ENCODE measurements at places on chromosomes 3 and 15. TPM values are rescaled to one million over a fixed set of nuclear protein-coding genes. Genes with fewer than 3 reads are reported as not detected.

- peak; percentile 41 for DNase-seq
Observed at GRCh38 chr3:124780761-124781475, 50.7 kb downstream of the UMPS start.

DNA sequence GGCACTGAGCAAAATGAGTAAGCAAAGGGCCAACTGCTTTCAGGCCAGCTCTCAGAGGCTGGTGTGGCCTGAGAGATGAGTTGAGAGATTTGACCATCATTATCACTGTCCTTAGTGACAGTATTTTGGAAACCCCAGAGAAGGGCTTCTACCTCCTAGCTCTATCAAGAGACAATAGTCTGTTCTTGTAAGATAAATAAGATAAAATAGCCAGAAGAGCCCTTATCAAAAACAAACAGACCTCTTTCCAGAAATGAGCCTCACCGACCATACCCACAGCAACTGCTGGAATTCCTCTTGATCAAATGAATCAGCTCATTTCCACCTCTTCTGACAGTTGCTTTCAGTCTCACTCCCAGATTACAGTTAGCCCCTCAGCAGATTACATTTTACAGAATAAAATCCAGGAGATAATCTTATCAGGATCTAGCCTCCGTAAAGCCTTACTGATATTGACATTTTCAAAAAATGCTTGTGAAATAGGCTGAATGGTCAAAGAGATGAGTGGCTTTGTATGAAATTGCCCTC, 4.5 kb downstream of the HDC start:
- no peak for DNase-seq

DNA sequence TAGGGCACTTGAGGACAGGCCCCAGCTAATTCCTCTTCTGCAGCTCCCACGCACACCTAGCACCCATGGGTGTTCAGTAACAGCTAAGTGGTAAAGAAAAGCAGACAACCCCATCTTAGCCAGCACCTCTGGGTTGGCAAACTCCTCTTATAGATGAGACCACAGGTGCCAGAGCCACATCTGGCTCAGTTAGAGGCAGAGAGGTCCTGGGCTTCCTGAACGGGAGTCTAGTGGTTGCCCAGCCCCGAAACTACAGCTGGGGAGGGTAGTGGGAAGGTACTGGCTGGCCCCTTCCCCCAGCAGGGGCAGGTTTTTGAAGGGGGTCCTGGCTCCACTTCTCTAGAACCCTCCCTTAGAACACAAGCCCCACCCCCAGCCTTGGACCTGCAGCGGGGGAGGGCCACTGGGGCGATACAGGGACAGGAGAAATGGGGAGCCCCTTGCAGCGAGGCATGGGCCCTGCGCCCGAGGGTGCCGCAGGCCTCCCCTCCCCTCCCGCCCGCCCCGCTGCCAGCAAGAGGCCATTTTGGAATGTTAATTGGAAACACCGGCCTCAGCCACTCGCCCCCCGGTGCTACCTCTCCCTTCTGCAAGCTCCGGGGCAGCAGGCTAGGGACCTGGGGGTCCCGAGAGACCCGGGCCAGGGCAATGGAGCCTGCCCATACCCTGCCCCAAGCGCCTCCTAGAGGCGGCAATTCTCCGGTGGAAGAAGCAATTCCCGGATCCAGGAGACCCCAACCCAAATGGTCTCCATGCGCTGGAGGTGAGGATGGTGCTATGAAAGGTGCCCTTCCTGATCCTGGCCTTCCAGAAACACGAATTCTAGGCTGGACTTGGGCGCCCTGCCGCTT, 1.5 kb downstream of the DUSP7 start:
- DNase-seq: peak; percentile 25

DNA sequence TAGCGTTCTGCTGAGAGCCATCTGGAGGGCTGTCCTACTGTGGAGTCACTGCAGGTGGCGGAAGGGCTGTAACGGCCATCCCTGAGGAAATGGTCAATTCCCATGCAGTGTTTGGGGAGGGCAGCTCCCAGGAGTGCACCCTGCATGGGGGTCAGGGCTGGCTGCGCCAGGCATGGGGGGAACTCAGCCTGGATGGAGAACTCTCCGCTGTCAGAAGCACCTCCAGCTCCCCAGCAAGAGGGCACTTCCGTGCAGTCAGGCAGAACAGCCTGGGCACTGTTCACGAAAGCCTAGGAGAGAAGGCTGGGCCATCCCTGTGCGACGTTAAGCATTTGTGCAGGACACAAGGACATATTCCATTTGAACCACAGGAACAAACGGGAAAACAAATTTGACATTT, 105.2 kb downstream of the LRIG1 start:
- DNase-seq: no peak

GRCh38 chr3:35908366-35909232, 269.3 kb downstream of the ARPP21 start:
- peak; percentile 92 for DNase-seq

DNA sequence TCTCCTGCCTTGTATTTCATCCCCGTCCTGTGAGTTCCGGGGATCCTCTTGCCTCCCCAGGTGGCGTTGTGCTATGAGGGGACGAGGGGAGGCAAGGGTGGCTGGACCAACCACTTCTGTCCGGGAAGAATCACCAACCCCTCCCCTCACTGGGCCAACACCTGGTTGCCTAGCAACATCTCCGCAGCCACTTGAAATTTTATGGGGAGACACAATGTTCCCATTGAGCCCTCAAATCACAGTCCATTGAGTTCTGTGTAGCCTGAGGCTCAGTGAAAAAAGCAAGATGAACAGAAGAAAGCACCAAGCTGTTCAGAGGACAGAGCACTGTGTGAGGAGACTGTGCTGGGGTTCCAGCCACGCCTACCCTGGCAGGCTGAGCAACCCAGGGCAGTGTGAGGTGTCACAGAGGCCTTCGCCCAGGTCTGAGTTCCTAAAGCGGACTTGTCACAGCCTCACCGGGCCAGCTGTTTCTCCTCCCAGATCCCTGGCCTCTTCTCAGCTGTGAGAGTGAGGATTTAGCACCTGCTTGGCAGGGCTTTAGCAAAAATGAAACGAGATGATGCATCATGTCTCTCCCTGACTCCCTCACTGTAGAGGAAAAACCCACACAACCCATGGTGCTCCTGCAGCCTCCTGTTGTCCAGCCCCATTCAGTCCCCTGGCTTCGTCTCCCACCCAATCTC, 76.8 kb downstream of the ATP2B2 start:
- DNase-seq: no peak

DNA sequence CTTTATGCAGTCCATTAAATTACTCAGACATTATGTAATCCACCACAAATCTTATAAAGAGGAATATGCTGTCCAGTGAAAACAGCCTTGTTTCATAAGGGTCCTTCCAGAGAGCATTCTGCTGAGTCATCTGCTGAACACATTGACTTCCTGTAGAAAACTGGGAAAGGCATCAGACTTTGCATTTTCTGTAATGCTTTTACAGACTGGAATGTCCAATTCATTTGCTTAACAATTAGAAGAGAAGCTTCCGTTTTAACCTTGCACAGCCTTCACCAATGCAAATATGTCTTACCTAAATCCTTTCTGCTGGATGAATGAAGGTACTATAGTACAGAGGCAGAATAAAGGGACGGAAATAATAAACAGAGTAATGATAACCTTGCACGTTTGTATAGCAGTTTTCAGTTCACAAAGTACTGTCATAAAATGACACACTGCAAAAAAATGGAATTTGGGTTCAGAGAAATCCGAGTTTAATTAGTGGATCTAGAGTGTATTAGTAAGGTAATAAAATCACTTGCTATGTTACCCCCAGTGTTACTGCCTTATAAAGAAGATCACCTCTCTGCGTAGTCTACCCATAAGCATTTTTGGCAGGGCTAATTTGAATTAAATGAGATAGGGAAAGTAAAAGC, 301.5 kb downstream of the PYDC2 start:
- DNase-seq: peak; percentile 73

DNA sequence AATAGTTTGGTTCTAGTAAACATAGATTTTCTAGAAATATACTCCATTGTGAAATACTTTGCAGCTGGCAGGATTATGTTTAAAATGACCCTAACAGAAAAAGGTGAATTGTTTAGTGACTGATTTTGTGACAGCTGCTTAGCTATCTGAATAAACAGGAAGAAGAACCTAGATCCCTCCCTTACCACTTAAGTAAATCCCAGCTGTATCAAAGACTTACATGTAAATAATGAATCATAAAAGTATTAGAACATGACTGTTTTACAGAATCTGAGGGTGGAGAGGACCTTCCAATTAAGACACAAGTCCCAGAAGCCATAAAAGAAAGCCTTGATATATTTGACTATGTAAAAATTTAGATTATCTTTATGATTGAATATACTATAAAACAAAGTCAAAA, 15.9 kb downstream of the SLC49A4 start:
- no peak for DNase-seq

DNA sequence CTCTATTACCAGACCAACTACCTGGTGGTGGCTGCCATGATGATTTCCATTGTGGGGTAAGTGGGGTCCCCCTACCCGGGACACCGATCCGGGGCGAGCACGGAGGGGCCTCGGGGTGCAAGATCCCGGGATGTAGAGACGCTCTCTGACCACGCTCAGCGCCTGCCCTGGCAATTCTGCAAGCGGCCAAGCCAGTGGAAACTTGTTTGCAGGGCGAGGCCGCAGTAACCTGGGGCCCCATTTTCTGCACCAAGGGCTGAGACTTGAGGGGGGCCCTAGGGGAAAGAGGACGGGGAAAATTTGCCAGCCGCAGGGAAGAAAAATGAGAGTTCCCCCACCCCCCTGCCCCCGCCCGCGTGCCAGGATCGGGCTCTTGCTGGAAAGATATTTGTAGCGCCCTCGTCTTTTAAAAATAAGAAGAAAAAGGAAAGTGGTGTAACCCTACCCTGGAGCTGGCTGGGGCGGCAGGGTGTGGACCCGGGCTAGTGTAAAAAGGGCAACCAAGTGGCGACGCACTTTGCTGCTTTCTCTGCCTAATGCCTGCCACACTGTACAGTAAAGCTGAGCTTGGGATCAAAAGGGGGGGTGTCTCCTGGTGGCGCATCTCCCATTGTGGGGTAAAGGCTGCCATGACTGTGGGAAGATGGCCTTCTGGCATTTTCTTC, 563 bp downstream of the ARL6IP5 start:
- DNase-seq: peak; percentile 45

GRCh38 chr3:187519428-187519890, 150.7 kb downstream of the SST start:
- DNase-seq: no peak

- DNase-seq: peak; percentile 30
Observed at GRCh38 chr3:140972833-140973232, 31.2 kb downstream of the SLC25A36 start.

DNA sequence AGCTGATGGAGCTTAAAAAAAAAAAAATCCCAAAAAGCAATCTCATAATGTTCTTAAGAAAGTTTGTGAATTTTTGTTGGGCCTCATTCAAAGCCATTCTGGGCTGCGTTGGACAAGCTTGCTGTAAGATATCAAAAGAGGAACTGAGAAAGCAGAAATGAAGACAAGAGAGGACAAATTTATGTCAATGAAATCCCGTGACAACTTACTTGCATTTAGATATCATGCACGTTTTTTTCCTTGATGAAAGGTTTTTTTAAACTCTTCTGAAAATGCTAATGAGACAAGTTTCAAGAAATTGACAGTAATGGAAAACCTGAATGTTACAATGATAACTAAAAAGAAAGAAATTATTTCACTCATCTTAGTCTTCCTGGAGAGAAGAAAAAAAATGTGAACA, 662.9 kb downstream of the SQOR start:
- DNase-seq: no peak

DNA sequence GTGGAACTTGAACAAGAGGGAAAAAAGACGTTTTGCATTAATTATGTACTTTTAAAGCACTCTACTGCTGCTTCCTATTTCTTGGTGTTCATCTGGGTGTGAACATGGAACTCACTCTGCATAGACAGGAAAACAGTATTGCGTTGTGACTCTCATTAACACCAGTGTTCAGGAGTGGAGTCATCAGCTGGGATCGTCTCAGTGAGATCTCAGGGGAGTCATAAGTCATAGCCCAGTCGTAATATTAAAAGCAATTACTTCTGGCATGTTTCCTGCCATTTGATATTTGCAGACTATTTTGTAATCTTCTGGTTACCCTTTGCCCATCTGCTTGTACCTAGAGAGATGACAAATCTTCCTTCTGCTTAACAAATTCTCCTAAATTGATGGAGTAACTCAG, 462.0 kb upstream of the ATP11B start:
- no peak for DNase-seq

- no peak for DNase-seq
Observed at GRCh38 chr3:136350132-136350531, 100.0 kb downstream of the PCCB start.

DNA sequence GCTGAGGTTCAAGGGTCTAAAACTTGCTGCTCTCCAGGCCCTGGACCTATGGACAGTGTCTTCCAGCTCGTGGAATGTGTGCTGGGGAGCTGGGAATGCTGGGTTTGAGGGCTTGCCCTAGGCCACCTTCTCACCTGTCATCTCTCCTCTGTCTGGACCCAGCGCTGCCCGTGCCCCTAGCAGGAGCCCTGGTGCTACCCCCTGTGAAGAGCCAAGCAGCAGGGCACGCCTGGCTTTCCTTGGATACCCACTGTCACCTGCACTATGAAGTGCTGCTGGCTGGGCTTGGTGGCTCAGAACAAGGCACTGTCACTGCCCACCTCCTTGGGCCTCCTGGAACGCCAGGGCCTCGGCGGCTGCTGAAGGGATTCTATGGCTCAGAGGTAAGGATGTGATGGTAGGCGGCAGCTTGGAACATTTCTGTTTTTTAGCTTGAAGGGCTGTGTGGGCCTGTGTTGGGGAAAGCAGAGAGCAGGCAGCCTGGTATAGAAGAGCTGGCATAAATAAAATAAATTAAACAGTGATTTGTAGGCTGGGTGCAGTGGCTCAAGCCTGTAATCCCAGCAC, 5.1 kb downstream of the CHRD start:
- no peak for DNase-seq

DNA sequence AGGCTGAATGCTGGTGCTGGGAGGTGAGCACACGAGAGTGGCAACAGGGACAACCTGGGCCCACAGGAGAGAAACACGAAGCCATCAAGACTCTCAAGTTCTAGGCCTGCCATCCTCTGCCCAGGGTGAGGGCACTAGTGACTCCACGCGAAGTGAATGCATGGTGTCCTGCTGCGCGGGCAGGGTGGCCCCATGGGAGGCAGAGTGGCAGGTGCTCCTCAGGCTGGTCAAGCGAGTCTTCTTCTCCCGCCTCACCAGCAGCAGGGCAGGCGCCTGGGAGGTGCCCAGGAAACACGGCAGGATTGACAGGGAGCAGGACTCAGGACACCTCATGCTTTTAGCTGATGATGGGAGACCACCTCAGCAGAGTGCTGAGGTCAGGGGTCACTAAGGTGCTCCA, 26.9 kb downstream of the STIMATE start:
- DNase-seq: no peak

- DNase-seq: peak; percentile 85
Observed at GRCh38 chr3:48157950-48158376, 30.3 kb downstream of the CDC25A start.

GRCh38 chr3:133137042-133137996, 99.1 kb downstream of the TMEM108 start:
- DNase-seq: no peak

Gene TRH
- total RNA-seq: not detected

Gene AQR
- total RNA-seq: 36.7 TPM

Gene MAGEL2
- total RNA-seq: under 0.01 TPM

Gene FEZF2
- total RNA-seq: not detected

Gene FHIT
- 0.56 TPM for total RNA-seq

Gene MINDY2
- 20.2 TPM for total RNA-seq

Gene VPS18
- total RNA-seq: 67.2 TPM

Gene PLA1A
- 14.8 TPM for total RNA-seq

Gene STXBP5L
- total RNA-seq: 0.05 TPM

Gene CHRFAM7A
- 0.51 TPM for total RNA-seq

Gene ALS2CL
- total RNA-seq: 8.5 TPM

Gene TRNT1
- total RNA-seq: 27.6 TPM

Gene SLC6A11
- total RNA-seq: not detected

Gene ARHGEF26
- total RNA-seq: 0.33 TPM

Gene NOX5
- under 0.01 TPM for total RNA-seq
